ENCODE measurements at places on chromosomes 3 and 15.

GRCh38 chr15:60656481-60656880 lies 177.5 kb upstream of the ICE2 start:
- DNase-seq: no peak

DNA sequence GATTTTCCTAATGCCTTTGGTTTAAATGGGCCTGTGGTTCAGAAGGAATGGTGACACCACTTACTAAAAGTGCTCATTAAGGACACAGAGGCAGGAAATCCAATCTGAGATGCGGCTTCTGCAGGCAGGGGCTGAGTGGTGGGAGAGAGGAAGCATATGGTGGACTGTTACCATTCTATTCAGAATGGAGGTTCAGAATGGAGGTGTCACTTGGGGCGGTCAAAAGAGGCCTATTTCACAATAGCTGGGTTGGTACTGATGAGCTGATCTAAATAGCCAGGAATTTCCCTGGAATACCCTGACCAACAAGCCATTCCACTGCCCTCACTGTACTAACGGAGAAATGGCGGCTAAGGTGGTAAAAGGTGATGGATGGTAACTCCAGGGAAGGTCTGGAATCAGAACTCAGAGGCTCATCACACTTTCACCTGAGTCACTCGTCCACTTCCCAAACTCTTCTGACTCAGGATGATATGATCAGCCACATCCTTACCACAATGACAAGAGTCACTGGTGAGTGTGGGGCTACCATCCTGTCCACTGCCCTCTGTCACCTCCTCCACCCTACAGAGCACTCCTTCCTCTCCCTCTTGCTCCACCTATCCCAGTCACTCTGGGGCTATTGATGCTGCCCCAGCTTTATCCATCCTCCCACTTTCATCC lies 15.7 kb downstream of the RFT1 start:
- DNase-seq: no peak

GRCh38 chr3:12487786-12488185 lies 3.5 kb downstream of the TSEN2 start:
- DNase-seq: no peak

DNA sequence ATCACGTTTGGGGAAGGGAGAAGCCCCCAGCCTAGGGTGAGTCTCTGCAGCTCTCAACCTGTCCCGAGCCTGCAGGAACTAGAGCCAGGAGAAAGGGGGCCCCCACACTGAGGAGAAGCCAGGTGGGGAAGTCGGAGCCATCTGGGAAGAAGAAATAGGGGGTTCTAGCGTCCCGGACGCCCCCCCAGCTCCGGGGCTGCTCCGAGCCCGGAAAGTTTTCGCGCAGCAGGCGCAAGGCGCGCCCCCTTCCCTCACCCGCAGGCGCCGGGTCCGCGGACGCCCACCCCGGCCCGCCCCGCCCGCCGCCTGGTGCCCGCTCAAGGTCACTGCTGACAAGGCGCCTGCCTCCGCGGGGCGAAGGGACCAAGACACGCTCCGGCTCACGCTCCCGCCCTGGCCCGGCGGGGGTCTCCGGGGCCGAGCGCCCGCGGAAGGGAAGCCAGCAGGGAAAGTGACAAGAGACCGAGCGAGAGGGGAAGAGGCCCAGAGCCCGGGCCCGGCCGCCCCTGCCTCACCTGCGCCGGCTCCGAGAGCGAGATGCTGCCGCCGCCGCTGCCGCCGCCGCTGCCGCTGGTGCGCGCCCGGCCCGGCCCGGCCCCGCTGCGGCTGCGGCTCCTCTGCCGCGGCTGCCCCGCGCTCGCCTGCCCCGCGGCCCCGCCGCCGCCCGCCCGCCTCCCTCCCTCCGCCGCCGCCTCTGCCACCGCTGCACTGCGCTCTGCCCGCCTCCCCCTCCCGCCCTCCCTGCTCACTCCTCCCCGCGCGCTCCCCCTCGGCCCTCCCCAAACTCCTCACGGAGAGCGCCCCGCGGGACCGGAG lies 108.4 kb upstream of the SLC6A11 start:
- DNase-seq: no peak

GRCh38 chr3:151962352-151962751 lies 88.9 kb downstream of the SUCNR1 start:
- DNase-seq: no peak

- DNase-seq: peak; percentile 97
Measured at GRCh38 chr3:111737706-111738086, 121.4 kb upstream of the PHLDB2 start.

Data from AG04449 (cell line).